ENCODE measurements at places on chromosomes 13 and 19.

GRCh38 chr13:99357131-99357596 lies 50.0 kb upstream of the GPR183 start:
- no peak for DNase-seq

- DNase-seq = no peak
Observed at GRCh38 chr13:86765462-86765861, 905.7 kb upstream of the SLITRK5 start.

GRCh38 chr13:50227361-50227760 lies 212.1 kb downstream of the KCNRG start:
- DNase-seq = no peak

GRCh38 chr19:39539165-39539517 lies 820 bp downstream of the EID2 start:
- DNase-seq = no peak

- no peak for DNase-seq
Observed at GRCh38 chr13:24459234-24459633, 53.3 kb downstream of the PARP4 start.

All from NCI-H524 treated with DMSO at 0.1 percent for 48 hours (cell line).